Left cardiac atrium (tissue), 4 donors: ENCODE measurements at places on chromosomes 12 and 14.

- no peak for DNase-seq
These were observed 508.5 kb downstream of the FOXG1 start for GRCh38 chr14:29274890-29275596.

- no peak for DNase-seq
These were observed 27.2 kb upstream of the FBRSL1 start for GRCh38 chr12:132462788-132463187.

- DNase-seq: no peak
These were observed 100.3 kb downstream of the LRIG3 start for GRCh38 chr12:58819985-58820384.

GRCh38 chr12:124551268-124552144, 15.9 kb downstream of the NCOR2 start:
- DNase-seq: peak; percentile 62

- DNase-seq: no peak
These were observed 16.9 kb upstream of the TFCP2 start for GRCh38 chr12:51189790-51190355.

DNA sequence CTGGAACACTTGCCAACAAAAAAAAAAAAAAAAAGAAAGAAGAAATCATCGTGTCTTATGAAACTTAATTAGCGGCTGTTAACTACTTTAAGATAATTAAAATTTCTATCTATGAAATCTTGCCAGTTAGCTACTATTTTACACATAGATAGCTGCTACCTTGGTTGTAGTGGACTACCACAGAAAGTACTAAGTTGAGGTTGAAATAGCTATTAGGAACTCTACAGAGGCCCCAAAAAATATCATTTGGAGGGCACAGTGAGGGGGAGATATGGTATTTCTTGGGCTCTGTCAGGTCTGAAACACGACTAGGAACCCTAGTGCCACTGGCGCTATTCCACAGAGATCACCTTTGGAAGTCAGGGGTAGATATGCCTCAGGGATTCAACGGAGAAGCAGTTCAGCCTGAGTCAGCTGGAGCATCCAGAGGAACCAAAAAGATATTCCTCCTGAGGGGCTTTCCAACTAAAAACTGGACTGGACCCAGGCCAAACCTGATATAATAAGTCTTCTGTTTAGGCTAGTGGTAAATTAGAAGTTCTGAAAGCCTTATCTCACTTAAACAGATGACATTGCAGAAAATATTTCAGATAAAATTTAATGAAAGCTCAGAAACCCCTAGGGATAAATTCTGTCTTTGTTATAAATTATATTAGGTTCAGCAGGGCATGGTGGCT, 126.1 kb downstream of the EPS8 start:
- DNase-seq: no peak

DNA sequence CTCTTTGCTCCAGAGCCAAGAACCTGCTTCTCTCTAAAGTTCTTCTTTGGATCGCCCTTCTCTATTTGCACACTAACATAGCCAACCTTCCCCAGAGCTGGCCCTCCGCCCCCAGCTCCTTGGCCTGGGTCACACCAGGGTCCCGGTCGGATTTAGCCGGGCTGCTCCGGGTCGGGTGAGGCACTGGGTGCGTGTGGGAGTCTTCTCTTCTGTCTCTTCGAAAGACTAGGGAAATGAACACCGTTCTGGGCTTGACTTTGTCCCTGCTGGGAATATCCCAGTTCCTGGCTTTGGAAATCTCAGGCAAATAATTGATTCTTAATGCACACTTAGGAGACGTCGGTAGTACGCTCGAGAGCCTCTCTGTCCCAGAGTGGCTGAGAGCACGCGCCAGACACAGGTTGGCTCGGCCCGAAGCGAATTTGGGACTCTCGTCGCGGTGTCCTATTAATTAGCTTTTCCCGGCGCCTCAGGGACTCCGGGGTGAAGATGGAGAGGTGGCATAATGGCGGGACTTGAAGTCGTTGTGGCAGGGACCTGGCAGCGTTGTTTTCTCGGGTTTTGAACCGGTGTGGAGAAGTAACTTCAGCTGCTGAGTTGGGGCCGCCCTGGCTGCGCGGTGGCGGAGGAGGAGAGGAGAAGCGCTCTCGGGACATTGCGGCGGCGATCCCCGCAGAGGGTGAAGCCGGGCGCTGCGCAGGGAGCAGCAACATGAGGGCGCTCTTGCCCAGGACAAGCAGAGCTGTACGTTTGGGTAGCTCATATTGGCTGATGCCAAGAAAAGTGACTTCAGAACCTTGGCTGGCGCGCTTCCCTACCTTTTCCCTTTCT, 7.5 kb downstream of the FOXG1 start:
- no peak for DNase-seq

DNA sequence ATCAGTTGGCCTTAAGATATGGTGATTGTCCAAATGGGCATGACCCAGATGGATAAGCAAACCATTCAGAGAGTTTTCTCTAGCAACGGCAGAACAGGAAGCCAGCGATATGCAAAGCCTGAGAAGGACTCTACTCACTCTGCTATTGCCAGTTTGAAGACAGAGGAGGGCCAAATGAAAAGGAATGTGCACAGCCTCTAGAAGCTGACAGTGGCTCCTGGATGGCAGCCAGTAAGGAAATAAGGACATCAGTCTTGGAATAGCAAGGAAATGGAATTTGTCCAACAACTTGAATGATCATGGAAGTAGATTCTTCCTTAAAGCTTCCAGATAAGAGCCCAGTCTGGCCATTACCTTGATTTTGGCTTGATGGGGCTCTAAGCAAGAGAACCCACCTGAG, 60.0 kb downstream of the TMTC2 start:
- DNase-seq: no peak

GRCh38 chr12:83461336-83461935, 774.7 kb downstream of the TMTC2 start:
- DNase-seq: no peak

DNA sequence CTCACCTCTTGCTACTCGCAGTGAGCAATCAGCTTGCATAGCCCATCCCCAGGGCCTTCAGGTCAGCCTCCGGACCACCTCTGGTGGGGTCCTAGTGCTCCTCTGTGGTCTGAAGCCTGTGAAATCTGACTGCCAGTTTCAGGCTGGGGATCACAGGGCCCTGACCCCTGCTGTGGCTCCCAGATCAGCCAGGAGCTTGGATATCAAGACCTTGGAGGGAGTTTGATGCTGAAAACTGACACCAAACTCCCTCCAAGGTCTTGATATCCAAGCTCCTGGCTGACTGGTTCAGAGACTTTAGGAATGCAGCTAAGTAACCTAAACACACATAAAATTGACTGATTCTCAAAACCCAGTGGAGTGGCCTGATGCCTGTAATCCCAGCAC, 19.8 kb upstream of the DHRS4 start:
- DNase-seq: no peak

GRCh38 chr12:96136725-96137378, 57.3 kb upstream of the ELK3 start:
- DNase-seq: no peak
